ENCODE measurements at places on chromosomes 3 and 15.

DNA sequence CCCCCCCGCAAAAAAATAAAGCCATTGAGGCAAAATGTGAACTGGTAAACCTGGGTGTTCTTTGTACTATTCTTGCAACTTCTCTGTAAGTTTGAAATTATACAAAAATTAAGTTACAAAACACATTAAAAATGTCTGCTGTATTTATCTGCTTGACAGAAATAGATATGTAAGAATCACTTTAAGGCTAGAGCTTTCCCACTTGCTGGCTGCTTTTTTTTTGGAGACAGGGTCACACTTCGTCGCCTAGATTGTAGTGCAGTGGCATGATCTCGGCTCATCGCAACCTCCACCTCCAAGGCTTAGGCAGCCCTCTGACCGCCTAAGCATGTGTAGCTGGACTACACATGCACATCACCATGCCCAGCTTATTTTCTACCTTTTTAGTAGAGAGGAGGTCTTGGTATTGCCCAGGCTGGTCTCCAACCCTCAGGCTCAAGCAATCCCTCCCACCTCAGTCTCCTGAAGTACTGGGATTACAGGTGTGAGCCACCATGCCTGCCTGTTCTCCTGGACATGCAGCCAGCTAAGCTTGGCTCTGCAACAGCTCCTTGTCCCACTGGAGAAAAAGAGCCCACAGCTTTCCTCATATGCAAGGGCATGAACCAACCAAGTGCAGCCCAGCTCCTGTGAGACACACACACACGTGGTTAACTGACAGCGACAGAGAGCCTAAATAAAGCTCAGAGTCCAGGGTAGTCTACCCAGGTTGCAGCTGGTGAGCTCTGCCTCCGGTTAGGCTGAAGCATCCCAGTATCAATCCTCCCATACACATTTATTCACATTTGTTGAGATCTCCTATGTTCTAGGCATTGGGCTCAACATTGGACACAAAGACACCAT, 4.5 kb downstream of the RPS17 start:
- no peak for DNase-seq

DNA sequence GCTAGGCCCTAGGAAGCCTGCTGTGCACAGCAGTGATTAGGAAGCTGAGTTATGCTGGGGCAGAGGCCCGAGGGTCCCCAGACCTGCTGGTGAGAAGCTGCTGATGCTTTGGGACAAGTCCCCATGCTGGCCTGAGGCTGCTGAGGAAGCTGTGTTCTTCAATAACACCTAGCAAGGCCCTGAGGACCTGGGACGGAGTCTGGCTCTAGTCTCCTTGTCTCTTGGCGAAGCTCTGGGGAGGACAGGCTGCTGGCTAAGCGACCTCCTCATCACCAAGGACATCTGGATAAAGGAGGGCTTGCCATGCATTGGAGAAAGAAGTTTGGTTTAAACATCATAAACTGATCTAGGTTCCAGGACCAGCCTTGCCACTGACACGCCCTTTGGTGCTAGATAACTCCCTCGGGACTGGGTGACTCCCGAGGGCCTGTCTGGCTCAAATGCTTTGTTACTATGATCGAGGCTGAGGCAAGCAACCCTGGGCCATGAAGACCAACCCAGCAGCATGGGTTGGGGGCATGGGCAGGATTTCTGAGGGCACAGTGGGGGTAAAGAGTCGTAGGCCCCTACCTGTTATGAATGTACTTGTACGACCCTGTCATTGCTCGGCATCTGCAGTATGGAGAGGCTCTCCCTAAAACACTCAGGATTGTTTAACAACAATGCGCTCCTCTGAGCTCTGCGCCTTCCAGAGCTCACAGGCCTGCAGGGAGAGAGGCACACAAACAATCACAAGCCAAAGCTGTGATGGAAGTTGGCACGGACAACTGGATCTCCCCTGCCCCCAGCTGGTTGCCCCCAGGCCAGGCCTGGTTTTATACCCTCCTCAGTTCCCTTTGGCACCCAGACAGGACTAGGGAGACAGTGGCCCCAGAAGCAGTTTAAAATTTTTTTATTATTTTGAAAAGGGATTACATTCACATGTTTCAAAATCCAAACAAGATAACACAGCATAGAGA, 64.4 kb downstream of the LINGO1 start:
- DNase-seq: no peak

DNA sequence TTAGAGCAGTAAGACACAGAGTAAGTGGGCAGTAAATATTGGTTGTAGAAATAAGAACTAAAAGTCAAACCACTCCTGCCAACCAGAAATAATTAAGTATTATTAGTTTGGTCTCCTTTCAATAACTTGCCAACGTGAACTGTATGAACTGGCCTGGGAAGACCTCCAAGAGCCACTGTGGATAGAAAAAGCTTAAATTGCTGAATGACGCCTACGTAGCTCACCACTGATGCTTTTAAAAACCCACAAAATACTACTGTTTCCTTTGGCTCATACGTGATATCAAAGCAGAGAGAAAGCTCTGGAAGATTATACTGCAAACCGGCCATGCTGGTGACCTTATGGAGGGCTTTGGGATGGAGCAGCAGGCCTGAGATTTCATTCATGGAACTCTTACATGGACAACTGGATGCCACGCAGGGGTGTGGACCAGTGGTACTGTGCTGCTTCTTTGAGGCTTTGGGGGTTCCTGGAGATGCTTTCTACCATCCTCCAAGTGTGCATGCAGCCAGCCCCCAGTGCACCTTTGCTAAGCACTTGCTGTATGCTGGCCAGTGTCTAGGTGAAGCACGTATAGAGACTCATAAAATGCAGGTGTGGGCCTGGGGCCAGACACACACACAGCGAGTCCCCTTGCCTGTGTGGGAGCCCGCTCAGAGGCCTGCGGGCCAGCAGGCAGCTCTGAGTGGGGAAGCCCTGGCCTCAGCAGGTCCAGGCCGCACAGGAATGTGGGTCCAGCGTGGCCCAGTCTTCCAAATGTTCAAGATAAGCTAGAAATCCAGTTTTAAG, 66.8 kb downstream of the ABTB1 start:
- DNase-seq: no peak

GRCh38 chr3:163056874-163057497, 1560.4 kb downstream of the OTOL1 start:
- DNase-seq: no peak

- no peak for DNase-seq
These were observed 3.1 kb upstream of the NR1I2 start for GRCh38 chr3:119778811-119779210.

Data from activated CD4-positive, alpha-beta T cell treated with anti-CD3 and anti-CD28 coated beads for 4 hours (primary cell).